ENCODE measurements at places on chromosomes 12 and 14. TPM values are rescaled to one million over a fixed set of nuclear protein-coding genes. Genes with fewer than 3 reads are reported as not detected.

DNA sequence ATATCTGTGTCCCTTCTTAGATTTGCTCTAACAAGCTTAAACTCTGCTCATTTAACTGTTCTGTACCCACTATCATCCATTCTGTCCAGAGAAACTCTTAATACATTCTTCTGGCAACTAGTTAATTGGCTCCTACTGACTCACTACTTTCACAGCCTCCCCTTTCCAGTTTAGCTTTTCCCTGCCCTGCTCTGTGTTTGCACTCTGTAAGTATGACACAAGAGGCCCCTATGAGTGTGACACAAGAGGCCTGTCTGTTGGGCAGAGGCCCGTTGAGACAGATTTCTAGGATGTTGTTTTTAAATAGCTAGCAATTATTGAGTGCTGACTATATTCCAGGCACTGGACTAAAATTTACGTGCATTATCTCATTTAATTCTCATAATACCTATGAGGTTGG is 246.0 kb upstream of the DAAM1 start:
- H3K4me1 ChIP-seq, result no peaks in the 10 kb centered on the region
- no peak overlapping the region for H3K4me3 ChIP-seq
- no peaks in the 10 kb centered on the region for H3K36me3 ChIP-seq
- no peak overlapping the region for H3K27ac ChIP-seq
- H3K27me3 ChIP-seq, result no peaks in the 10 kb centered on the region

DNA sequence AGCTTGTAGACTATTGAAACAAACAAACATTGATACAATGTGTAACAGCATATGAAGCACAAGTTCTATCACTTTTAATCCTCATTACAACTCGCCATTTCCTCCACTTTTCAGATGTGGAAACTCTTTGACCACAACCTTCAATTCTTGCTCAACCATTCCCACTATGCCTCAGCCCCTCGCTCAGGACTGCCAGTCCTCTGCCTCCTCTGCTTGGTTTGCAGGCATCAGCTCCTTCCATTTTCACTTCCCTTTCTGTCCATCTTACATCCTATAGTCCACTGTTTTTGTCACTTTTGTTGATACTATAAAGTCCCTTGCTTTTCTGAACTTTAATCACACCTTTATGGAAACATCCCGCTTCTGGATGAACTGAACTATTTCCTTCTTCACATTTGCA is 28.2 kb upstream of the CD27 start:
- no peaks in the 10 kb centered on the region for H3K4me1 ChIP-seq
- no peak for DNase-seq
- no peak overlapping the region for H3K4me3 ChIP-seq
- H3K27ac ChIP-seq, result no peak overlapping the region

DNA sequence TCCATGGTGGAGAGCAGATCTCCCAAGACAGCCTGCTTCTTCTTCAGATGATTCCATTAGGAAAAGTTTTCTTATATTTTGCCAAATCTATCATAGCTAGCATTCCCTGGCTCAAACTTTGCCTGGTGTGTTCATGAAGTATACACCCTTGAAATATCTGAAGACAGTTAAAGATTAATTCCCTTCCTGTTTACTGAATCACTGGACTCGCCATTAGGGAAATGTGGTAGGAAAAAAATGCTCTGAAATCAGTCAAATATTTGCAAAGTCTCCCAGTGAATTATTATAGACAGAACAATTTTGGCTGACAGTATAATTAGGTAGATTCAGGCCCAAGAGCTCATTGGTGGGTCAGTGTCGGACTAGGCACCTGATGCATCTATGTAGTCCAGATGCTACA is 86.5 kb downstream of the PDZRN4 start:
- no peak for DNase-seq
- H3K36me3 ChIP-seq, result no peaks in the 10 kb centered on the region
- H3K4me1 ChIP-seq, result no peaks in the 10 kb centered on the region
- H3K27ac ChIP-seq, result no peak overlapping the region

Gene NID2
- total RNA-seq, result 7.5 TPM

Gene MYO1H
- total RNA-seq, result under 0.01 TPM

All from thymus (tissue), 14 donors.